HepG2 (cell line): ENCODE measurements at places on chromosomes 3 and 15. TPM values are rescaled to one million over a fixed set of nuclear protein-coding genes. Genes with fewer than 3 reads are reported as not detected.

- no peak overlapping the region for H3K4me3 ChIP-seq
- H3K36me3 ChIP-seq: no peaks in the 10 kb centered on the region
- DNase-seq: no peak
Measured at GRCh38 chr3:146814601-146815315, 209.6 kb upstream of the PLSCR5 start.

XYLB gene
- 27.0 and 30.0 TPM in 2 replicates for polyA plus RNA-seq

- H3K4me1 ChIP-seq: peaks cover 20% of the 10 kb centered on the region
- no peak overlapping the region for H3K27ac ChIP-seq
- peaks cover 21% of the 10 kb centered on the region for H3K36me3 ChIP-seq
Measured at GRCh38 chr3:14148041-14148985, 23.5 kb downstream of the TMEM43 start.

DNA sequence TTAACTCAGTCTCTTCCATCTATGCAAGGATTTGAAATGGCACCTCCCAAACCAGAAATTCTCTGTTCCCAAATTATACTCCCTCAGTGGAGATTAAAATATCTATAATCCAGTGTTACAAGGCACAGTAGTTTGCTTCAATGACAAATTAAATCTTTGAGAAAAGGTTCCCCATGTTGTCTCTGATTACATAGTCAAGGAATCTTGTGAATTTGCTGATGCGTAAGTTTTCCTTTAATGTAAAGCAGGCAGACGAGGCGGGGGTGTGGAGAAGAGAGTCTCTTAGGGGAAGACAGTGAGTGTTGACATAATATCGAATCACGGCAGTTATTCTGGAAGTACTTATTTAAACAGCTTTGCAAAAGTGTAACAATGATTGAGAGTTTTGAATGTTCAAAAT, 236.4 kb upstream of the RARB start:
- DNase-seq: no peak
- H3K36me3 ChIP-seq: no peaks in the 10 kb centered on the region
- no peak overlapping the region for H3K4me3 ChIP-seq
- H3K27ac ChIP-seq: no peak overlapping the region
- no peaks in the 10 kb centered on the region for H3K27me3 ChIP-seq
- H3K4me1 ChIP-seq: no peaks in the 10 kb centered on the region

DNA sequence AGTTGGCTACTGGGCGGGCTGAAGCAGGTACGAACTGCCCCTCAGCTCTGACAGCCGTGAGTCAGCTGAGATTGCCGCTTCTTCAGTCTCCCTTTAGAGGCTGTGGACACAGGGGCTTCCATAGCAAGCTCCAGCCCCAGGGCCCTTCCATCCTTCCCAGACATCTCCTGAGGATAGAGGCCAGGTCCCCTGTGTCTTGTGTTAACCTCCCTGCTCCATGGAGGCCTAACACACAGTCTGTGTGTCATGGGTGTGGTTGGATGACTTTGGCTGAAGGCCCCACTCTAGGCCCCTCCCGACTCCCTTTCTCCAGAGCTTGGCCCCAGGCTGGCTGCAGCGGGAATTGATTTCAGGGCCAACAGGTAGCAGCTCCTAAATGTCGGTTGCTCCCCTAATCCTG, 116.1 kb upstream of the TLE3 start:
- H3K27me3 ChIP-seq: peaks cover 57% of the 10 kb centered on the region
- DNase-seq: no peak
- H3K4me1 ChIP-seq: no peaks in the 10 kb centered on the region
- H3K4me3 ChIP-seq: no peak overlapping the region

GRK7 gene
- polyA plus RNA-seq: not detected in 2 replicates

CSNK1G1 gene
- polyA plus RNA-seq: 6.9 and 8.5 TPM in 2 replicates

MORC1 gene
- polyA plus RNA-seq: not detected in 2 replicates

DNA sequence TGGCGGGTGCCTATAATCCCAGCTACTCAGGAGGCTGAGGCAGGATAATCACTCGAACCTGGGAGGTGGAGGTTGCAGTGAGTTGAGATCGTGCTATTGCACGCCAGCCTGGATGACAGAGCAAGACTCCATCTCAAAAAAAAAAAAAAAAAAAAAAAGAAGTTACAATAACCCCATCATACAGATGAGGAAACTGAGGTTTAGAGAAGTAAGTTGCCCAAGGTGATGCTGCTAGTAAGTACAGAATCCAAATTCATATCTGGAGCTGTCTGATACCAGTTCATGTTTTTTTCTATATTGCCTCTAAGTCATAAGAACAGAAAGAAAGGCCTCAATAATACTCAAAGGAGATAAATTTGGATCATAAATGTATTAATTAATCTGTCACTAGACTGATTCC, 40.6 kb downstream of the MCF2L2 start:
- DNase-seq: no peak
- H3K27ac ChIP-seq: no peak overlapping the region
- no peak overlapping the region for H3K4me3 ChIP-seq

DNA sequence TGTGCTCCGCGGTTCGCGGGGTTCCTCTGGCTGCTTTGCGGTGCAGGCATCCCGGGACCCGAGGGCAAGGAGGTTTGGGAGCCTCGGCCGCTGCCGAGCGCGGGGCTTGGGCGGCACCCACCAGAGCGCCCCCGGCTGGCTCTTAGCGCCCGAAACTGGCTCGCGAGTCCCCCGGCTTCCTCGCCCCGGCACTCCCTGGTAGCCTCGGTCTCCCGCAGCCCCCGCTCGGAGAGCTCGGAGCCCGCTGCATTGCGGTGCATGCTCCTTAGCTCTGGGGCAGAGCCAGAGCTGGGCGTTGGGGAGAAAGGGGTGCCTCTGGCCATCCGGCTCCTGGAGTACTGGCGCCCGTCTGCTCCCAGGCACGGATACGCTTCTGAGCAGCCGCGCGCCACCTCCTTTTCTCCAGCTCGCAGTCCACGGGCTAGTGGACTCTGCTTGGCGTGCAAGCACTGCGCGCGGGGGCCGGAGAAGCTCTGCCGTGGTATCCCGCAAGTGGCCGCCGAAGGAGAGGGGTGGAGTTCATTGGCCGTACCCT, 753 bp downstream of the EPHB1 start:
- H3K27ac ChIP-seq: no peak overlapping the region
- H3K4me3 ChIP-seq: peak overlapping the region; percentile 6
- DNase-seq: no peak
- H3K36me3 ChIP-seq: no peaks in the 10 kb centered on the region
- H3K4me1 ChIP-seq: 0 out of 2 replicates have a peak, but pooled peaks cover 6% of the 10 kb centered on the region
- H3K27me3 ChIP-seq: peaks cover 1% of the 10 kb centered on the region

ACSBG1 gene
- polyA plus RNA-seq: 0.71 and 0.81 TPM in 2 replicates

GRCh38 chr3:177426878-177427495, 229.7 kb upstream of the TBL1XR1 start:
- no peaks in the 10 kb centered on the region for H3K27me3 ChIP-seq
- no peak overlapping the region for H3K27ac ChIP-seq
- H3K36me3 ChIP-seq: no peaks in the 10 kb centered on the region
- no peaks in the 10 kb centered on the region for H3K4me1 ChIP-seq
- H3K4me3 ChIP-seq: no peak overlapping the region

GOLGA8T gene
- polyA plus RNA-seq: 0.07 TPM in 1 of 2 replicates, not detected in the other
